Activated CD8-positive, alpha-beta memory T cell treated with anti-CD3 and anti-CD28 coated beads, Interleukin-2, amount 50 U/mL, for 48 hours (primary cell): ENCODE measurements at places on chromosomes 16 and 17.

DNA sequence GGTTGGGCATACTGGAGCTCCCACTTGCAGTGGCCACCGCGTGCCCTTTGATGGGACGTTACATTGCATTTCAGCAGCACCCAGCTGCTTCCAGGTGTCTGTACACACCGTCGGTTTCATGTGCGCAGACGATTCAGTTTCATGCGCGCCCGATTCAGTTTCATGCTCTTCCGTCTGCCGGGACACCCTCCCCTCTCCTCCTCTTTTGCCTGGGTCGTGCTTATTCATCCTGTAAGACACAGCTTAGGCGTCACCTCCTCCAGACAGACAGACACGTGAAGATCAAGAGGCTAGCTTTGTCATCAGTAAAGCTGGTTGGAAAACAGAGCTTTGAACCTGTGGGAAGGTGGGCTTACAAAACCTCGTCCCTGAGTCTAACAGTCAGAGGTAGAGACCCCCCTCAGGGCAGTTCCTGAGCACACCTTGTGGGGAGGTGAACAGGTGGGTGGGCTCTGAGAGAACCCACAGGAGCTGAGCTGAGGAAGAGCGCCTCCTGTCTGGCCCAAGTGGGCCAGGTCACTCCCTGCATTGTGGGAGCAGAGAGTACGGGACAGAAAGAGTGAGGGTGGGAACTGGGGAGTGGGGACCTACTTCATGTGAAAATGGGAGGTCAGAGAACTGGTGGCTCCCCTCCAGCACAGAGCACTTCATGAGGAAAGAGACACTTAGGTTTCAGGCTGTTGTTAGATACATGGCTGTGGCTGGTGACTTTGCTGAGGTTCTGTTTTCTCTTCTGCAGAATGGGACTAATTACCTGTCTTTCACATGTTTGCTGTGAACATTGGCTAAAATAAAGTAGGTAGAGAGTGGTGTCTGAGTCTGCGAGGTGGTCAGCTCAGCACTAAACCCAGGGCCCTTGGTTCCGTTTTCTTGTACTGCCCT is 122.1 kb downstream of the SNX29 start:
- no peak for DNase-seq

GRCh38 chr16:85237817-85238216 is 125.5 kb upstream of the CIBAR2 start:
- no peak for DNase-seq

- no peak for DNase-seq
Observed at GRCh38 chr17:80382446-80382845, 32.5 kb upstream of the ENDOV start.

DNA sequence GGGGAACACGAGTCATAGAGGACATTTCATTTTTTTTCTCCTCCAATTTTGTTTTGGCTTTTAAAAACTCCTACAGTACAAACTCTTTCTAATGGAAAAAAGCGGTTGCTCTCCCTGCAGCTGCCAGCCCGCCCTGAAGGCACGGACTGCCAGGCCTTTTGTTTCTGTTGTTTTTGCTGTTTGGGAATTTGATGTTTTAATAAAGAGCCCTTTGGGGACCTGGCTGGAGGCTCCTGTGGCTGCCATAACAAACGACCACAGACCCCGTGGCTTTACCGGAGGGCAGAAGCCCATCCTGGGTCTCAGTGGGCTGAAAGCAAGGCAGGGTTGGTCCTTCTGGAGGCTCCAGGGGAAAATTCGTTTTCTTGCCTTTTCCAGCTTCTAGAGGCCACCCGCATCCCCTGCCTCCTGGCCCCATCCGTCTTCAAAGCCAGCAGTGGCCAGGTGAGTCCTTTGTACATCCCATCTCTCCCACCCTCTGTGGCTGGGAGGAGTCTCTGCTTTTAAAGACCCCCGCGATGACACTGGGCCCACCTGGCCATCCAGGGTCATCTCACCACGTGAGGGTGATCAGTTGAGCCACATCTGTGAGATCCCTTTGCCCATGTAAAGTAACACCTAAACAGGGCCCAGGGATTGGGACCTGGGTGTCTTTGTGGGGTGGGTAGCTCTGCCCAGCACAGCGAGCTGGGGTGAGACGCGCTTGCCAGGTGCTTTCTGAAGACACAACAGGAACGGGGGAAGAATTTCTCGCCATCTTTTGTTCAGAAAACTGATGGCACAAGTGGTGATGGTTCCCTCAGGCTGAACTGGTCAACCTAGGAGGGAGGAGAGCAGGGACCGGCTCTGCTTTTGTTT is 113.9 kb downstream of the BANP start:
- no peak for DNase-seq

GRCh38 chr17:57708410-57708809 is 36.7 kb downstream of the CCDC182 start:
- no peak for DNase-seq

- DNase-seq = no peak
Observed at GRCh38 chr16:69762814-69763598, 874 bp downstream of the WWP2 start.
